ENCODE measurements at places on chromosomes 3 and 15.

- no peak for DNase-seq
Observed at GRCh38 chr15:31328969-31329639, 2.5 kb downstream of the KLF13 start.

- DNase-seq: no peak
Observed at GRCh38 chr3:36147934-36148558, 232.3 kb upstream of the STAC start.

GRCh38 chr3:51245867-51246266, 139.2 kb upstream of the MANF start:
- no peak for DNase-seq

DNA sequence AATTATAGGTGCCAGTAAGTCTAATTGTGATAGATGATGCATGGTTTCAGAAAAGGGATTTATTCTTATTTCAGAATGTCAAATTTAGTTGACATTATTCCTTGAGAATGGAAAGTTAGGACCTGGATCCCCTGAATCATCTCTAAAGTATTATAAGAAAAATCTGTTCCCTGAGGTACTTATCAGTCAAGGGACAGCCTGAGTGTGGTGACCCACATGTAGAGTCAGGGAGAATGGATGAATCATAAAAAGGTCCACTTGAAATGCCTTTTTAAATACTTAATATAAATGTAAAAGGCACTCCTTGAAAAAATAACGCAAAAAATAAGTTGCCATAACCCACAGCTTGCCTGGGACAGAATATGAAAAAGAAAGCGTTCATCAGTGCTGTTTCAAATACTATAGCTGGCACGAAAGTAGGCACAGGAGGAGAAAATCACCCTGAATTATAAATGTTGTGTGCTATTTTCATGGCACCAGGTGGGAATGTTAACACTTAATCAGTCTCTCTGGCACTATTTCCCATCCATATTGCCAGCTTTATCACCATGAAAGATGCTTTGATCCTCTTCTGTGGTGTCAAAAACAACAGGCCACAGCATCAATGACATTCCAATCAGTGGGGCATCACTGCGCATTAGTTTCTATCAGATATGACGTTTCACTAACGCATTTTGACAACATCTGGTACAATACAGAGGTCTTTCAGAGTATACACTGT, 208.5 kb downstream of the EPHA3 start:
- DNase-seq: no peak

DNA sequence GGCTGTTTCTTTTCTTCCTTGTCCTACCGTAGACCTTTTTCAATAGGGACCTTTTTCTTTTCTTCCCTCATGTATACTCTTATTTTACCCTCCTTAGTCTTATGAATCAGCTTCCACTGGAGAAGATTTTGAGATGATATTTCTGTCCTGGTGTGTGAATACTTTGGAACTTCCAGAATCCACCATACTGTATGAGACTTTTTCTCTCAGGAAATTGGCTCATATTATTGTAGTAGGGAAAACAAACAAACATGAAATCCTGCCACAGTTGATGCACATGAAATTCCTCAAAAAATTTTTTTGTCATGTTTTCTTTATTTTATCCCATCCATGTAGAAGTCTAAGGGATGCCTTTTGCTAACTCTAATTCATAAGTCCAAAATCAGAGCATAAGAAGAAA, 289.3 kb upstream of the PLSCR5 start:
- no peak for DNase-seq

- DNase-seq: no peak
Observed at GRCh38 chr3:69770219-69770618, 31.0 kb downstream of the MITF start.

DNA sequence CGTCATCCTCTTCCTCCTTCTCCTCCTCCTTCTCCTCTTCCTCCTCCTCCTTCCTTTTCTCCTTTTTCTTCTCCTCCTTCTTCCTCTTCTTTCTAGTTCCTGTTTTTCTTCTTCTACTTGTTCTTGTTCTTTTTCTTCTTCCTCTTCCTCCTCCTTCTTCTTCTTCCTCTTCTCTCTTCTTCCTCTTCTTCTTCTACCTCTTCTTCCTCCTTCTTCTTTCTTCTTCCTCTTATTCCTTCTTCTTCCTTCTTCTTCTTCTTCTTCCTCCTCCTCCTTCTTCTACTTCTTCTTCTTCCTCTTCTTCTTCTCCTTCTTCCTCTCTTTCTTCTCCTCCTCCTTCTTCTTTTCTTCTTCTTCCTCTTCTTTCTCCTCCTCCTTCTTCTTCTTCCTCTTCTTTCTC, 310.2 kb upstream of the LMCD1 start:
- DNase-seq: no peak

DNA sequence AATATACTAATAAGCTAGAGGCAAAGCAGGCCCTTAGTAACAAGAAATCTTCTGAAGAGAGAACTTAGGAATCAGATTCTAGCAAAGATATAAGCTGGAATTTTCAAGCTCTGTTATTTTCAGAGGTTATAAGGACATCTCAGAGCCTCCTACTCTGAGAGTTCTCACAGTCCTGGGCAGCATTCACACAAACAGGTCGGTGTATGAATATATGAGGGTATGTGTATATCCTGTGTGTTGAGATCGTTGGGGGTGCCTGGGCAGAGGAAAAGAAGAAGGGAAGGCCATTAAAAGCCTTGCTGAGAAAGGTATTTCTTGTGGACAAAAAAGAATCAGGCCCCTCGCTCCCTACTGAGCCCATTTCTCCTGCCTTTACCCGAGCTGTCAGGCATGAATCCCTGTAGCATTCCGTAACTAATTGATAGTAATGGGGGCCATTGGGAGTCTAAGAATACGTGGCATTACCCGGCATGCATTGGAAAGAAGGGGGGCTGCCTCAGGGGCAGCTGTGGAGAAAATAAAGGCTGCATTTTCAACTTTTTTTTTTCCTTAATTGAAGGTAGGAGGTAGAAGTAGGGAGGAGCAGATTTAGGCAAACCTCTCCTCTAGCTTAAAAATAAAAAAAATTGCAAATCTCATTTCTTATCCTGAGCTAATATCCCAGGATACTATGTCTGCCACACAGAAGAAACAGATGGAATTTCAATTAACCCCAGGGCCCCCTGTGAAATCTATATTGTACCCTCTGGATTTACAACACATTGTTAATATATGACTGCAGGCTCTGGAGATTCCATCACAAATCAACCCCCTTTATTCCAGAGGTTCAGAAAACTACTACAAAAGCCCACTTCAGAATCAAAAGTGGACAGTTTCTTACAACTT, 103.8 kb downstream of the GTPBP8 start:
- DNase-seq: no peak
